ENCODE measurements at places on chromosomes 4 and X. TPM values are rescaled to one million over a fixed set of nuclear protein-coding genes. Genes with fewer than 3 reads are reported as not detected.

- DNase-seq, result no peak
Observed at GRCh38 chrX:71563921-71564320, 14.3 kb upstream of the GCNA start.

GRCh38 chr4:109465069-109465468 lies 31.5 kb downstream of the SEC24B start:
- no peak for DNase-seq

DNA sequence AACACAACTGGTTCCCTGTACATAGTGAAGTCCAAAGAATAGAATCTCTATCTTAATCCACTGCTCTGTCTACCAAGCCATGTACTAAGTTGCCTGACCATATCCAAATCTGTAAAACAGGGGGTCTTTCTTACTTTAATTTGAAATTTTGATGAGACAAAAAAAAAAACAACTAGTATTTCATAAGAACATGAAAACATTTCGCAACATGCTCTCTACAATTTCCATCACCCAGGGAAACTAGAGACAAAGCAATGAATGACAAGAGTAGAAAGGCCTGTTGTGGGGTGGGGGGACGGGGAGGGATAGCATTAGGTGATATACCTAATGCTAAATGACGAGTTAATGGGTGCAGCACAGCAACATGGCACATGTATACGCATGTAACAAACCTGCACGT lies 279.9 kb downstream of the PPP3CA start:
- DNase-seq, result no peak

DNA sequence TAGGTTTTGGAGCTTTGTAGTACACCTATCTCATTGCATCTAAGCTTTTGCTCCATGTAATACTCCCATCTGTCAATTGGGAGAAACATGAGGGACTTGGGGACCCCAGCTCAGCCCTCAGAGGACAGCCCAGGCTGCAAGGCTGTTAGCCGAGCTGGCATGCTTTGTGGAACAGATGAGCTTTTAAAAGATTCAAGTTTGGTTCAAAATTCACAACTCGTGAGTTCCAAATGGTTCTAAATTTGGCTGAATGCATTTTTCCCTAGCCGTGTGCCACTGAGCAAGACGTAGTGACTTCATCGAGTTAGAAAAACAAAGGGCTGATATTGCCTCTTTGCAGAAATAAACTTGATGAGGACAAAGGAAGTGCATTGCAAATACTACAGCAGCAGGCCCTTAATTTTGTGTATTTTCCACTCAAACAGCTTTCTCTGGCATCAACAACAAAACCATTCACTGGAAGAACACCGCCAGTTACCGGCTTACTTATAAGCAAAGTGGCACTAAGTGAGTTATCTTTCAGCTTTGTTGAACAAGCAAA lies 165.0 kb upstream of the HS3ST1 start:
- no peak for DNase-seq

DNA sequence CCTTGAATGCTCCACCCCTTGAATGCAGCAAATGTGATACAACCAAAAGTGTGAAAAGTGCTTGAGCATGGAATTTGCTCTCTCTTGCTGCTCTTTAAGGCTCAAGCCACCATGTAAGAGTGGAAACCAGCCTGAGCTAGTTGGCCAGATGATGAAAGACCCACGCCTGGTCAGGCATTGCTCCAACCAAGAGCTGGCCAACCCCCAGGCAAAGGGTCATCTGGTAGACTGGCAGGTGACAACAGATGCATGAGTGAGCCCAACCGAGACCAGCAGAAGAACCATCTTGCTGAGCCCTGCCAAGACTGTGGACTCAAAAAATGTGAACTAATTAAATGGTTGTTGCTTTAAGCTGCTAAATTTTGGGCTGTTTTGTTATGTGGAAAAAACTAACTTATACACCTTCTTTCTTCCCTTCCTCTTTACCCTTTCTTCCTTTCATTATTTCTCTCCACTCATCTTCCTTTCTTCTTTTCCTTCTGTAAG lies 32.7 kb downstream of the ADGRG2 start:
- DNase-seq, result no peak

DNA sequence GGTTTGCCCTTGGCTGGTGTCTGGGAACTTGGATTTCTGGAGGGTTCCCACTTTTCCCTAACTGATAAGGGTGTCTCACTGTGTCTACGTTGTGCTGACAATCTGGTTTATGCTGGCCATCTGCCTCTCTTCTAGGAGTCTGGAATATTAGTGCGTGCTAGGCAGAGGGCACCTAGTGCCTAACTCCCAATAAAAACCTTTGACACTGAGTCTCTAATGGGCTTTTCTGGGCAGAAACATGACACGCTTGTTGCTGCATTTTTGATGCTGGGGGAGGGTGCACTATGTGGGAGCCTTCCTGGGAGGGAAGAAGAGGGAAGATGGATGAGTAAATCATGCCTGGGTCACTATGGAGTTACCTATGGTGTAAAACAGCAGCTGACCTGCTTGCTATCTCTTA lies 16.3 kb upstream of the ZNF41 start:
- DNase-seq, result no peak

GRCh38 chr4:165190591-165191347 lies 16.6 kb upstream of the KLHL2 start:
- no peak for DNase-seq

GRCh38 chrX:123878252-123878721 lies 18.4 kb downstream of the XIAP start:
- DNase-seq, result no peak

- no peak for DNase-seq
Observed at GRCh38 chrX:45768666-45769236, 568.1 kb upstream of the DIPK2B start.

DNA sequence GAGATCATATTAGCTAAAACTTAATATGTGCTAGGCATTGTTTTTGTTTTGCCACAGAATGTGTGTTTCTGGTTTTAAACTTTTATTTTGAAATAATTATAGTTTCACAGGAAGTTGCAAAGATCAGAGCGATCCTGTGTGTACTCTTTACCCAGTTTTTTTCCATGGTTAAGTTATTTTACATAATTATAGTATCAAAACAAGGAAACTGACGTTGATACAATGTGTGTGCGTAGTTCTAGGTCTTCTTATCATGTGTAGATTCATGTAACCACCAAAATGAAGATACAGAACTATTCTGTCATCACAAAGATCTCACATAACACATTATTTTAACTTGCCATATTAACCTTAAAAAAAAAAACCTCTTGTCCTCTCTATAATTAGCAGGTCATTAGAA lies 69.2 kb downstream of the BLTP1 start:
- no peak for DNase-seq

DNA sequence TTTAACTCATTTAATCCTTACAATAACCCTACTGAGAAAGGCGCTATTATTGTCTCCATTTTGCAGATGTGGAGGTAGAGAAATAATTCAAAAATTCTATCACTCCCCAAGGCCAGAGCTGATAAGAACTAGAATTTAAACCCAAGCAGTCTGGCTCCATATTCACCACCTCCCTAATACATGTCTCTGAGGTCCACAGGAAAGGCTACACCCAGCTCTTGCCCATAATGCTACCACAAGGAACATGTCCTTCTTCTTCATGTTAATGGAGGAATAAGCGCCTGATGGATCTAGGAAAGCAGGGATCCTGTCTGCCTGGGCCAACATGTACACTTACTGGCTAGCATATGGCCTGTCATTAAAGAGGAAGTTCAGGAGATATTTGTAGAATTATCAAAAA lies 16.3 kb downstream of the APBB2 start:
- no peak for DNase-seq

DNA sequence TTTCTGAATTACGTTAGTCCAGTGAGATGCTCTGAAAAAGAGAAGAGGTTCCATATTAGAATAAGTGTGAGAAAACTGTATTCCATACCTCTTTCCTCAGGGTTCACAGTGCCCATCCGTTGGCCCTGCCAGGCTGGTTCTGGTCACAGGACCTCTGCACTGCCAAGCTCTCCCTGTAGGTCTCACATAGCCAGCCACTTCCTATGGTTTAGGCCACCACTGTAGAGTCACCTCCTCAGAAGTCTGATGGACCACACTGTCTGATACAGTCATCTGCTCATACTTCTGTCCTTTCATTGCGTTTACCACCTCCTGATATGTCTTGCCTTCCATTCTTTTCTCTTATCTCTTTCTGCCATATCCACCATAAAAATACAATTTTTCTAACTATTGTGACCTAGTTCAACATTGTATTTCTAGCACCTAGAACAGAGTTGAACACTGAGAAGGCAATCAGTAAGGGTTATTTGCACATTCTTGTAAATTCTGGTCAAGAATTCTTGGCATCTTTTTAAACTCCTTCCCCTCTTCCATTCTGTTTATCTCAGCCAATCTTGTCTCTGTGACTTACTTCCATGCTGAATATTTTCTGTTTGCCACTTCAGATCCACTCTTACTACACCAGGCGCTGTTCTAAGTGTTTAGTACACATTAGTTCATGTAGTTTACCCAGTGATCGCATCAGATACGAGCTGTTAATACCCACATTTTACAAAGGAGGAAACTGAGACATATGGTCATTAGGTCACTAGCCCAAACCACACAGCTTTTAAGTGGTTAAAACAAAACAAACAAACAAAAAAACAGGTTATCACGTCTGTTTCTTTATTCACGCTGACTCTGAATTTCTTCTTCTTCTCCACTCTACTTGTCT lies 125.6 kb downstream of the CBR4 start:
- no peak for DNase-seq

Gene ZNF157
- not detected for total RNA-seq

Gene RIPPLY1
- not detected for total RNA-seq

Gene DCAF8L2
- not detected for total RNA-seq

Gene PNMA5
- not detected for total RNA-seq

Gene NDP
- total RNA-seq, result 0.15 TPM

Gene TMEM154
- total RNA-seq, result 8.6 TPM

Gene UNC5C
- total RNA-seq, result 2.2 TPM

Gene TRPC3
- total RNA-seq, result not detected

Gene MBTPS2
- 11.2 TPM for total RNA-seq

Gene BANK1
- total RNA-seq, result 1.1 TPM

Gene VCX3A
- not detected for total RNA-seq

Gene ZDHHC15
- total RNA-seq, result not detected

Measured in glomerular endothelial cell (primary cell).